ENCODE measurements at places on chromosomes 2 and 18.
A peak's percentile ranks its signal among the peaks of the same experiment; 100 is the strongest.

DNA sequence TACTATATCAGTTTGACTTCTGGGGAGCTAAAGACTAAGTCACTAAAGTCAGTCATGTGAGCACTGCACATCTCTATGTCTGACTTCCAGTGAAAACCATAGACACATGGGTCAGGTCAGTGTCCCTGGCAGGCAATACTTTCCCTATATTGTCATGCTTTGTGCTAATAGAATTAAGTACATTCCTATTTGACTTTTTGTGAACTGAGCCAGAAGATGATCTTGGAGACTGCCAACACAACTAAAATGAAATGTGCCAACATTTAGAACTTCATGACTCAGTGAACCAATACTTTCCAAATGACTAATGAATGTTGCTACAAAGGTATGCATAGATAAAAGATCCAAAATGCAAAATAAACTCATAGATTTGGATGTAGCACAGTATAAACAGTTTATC is 820.8 kb upstream of the FAM98A start:
- DNase-seq, result no peak

DNA sequence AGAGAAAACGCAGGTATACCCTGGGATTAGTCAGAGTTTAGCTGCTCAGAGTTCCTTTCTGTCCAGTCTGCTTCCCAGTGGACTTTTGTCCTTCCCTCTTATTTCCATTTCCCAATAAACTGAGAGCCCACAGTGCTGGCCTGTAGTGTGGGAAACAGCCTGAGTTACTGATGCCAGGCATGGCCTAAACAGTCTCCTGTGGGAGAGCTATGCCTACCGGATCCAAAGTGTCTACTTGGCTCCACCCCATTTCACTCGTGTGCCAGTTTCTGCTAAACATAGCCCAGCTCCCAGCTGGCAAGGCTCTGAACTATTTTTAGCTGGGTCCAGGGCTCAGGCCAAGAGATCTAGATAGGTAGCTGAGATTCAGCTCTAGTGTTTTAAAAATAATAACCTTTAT is 15.6 kb upstream of the PPP1CB start:
- DNase-seq, result peak; percentile 72

GRCh38 chr2:157032017-157032416 is 225.5 kb upstream of the GALNT5 start:
- no peak for DNase-seq

DNA sequence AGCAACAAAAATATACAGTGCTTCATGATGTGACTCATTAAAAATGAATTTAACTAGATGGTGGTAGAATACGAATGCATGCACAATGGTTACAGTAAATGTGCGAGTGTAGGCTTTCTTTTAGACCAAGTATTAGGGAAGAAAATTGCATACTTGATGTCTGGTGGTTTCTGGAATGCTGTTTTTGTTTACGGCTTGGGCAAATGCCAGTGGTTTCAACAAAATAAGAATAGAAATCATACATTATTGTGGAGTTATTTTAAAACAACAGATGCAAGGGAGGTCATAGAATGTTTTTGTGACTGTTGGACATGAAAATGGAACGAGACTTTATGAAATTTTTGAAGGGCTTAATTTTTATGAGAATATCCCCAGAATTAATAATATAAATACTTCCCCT is 580.9 kb downstream of the PLCL1 start:
- no peak for DNase-seq

DNA sequence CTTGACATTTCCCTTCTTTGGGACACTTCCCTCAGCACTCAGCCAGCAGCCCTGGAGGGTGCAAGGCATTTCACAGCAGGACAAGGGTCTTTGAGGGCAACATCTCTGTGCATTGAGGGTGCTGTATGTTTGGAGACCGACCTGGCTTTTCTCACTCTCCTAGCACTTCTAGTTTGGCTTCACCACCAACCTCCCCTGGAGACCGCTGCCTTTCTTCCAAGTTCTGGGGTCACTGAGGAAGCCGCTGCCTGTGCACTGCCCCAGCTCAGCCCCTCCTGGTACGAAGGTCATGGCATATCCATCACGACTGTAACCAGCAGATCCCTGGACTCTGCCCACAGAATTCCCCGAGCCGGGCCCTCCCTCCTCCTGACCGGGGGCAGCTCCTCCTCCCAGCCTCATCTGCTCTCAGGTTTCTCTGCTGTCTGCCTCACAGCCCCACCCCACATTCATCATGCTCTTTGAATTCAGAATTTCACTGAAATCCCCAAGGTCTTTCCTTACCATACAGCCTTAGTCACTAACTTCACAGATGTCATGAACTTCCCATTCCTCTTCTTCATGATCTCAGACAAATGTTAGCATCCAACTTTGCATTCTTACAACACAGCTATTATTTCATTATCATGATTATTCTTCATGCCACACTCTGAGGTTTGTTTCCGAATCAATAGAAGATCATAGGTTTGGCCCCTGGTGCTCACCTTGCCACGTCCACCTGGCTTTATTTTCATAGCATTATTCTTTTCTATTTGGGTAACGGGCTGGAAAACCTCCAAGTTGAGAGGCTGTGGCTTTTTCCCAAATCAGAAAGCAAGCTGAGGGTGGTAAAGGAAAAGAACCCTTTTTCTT is 113.0 kb upstream of the COPS8 start:
- DNase-seq, result peak; percentile 45

DNA sequence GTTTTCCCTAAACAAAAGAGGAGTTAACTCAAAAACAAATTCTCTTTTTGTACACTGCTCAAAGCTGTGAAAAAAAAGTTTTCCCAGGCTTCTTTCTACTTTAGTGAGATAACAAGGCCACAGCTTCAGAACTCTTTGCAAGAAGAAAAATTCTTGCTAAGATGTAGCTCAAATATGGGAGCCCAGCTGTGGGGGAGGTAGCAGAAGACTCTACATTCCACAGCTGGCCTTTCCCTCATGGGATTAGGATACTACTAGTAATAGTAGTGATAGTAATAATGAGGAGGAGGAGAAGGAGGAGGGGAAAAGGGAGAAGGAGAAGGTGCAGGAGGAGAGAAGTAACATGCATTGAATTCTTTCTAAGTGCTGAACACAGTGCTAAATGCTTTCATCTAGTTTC is 19.2 kb upstream of the CERS6 start:
- no peak for DNase-seq

- no peak for DNase-seq
Observed at GRCh38 chr2:186069676-186070075, 331.1 kb downstream of the FSIP2 start.

- DNase-seq, result no peak
Observed at GRCh38 chr18:79572093-79572780, 107.4 kb upstream of the CTDP1 start.

- no peak for DNase-seq
Observed at GRCh38 chr2:23409248-23409647, 24.3 kb downstream of the KLHL29 start.

- DNase-seq, result no peak
Observed at GRCh38 chr2:66667301-66667700, 232.4 kb downstream of the MEIS1 start.

DNA sequence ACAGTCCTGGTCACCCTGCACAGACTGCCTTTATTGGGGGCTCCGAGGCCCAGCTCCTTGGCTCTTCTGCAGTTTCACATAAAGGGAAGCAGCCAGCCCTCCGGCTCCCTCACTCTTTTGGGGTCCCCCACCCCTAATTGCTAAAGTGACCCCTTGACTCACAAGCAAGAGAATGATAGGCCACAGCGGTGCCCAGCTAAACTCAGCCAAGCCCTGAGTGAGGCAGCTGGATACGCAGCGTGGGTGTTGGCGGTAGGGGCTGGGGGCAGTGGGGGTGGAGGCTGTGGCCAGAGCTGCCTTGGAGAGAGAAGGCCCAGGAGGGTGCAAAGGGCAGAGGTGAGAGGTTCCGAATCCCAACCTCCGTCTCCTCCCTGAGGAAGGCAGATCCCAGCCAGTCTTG is 25.5 kb upstream of the ALPP start:
- DNase-seq, result no peak

DNA sequence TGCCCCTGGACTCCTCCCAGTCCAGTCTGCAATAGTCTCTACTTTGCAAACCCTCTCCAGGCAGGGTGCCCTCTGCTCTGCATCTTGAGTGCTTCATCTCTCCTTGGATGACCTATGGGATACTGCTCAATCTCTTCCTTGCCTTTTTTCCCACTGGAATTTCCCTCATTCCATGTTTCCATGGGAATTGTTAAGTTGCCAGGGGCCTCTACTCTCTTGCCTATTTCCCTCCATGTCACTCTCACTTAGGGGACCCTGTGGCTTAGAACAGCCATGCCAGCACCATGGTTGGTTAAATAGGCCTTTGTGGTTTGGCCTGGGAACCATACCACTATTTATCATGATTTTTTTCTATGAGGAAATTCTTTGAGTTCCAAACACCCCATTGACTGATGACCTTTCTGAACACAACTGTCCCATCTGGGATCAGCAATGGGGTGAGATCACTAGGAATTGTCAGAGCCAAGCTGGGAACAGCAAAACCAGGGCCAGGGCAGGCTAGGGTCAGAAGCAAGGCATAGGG is 91.4 kb upstream of the RBMS1 start:
- DNase-seq, result no peak

DNA sequence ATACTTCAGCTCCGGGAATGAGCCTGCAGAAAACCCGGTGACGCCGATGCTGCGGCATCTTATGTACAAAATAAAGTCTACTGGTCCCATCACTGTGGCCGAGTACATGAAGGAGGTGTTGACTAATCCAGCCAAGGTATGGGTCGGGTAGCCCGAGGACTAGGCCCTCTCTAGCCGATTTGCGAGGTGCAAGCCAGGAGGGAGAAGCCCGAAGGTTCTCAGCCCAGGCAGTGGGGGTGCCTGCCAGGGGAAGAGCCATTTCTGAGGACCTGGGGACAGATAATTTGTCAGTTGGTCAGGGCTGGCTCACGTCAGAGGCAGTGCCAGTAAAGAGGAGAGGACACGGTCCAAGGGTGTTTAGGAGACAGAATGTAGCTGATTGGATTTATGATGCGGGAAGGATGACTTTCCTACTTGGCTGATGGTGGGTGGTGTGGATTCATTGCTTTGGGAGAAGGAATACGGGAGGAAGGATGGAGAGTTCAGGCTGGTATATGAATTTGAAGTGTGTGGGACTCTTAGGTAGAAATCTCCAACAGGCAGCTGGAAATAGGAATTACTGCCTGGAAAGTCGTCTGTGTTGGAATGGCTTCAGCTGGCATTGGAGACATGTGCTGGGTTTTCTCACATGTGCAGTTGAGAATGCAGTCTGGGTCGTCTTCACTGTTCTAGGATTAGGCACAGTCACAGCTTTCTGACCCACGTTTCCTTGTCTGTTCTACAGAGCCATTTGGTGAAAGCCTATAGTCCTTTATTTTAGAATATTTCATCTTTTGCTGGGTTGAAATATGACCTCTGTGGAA is 874 bp downstream of the NDUFAF7 start:
- no peak for DNase-seq

DNA sequence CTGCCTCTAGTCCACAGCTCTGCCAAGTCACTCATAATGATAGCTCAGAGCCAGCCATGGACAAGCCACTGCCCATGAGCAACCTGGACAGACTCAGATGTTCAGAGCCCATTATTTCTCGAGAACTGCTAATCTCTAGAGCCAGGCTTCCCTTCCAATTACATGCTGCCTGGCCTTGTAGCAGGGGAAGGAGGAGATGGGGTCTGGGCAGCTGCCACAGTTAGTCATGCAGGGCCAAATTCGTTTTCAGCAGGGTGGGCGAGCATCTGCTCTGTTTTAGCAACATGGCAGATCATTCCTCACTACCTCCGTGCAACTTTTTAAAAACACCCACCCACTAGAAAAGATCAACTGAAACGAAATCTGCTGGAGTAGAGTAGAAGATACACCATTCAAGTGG is 141.8 kb downstream of the MYO5B start:
- DNase-seq, result no peak

GRCh38 chr2:231795525-231796327 is 9.5 kb downstream of the COPS7B start:
- no peak for DNase-seq

GRCh38 chr2:58614219-58614618 is 373.1 kb upstream of the FANCL start:
- DNase-seq, result no peak

DNA sequence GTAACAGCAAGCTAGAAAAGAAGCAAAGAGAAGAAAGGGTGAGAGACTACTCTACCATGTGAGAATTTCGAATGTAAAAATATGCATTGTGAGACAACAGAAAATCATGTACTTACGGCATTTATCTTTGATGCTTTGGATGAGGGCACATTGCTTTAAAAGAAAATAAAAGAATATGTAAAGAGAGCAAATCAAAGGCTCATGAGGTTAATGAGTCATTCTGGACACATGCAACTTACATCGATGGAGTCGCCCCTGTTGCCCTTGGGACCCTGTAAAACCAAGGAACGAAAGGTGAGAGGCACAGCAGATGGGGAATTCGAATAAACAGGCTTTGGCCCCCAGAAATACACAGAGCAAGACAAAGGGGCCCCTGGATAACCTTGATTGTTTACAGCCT is 69.0 kb downstream of the COL6A3 start:
- DNase-seq, result no peak

DNA sequence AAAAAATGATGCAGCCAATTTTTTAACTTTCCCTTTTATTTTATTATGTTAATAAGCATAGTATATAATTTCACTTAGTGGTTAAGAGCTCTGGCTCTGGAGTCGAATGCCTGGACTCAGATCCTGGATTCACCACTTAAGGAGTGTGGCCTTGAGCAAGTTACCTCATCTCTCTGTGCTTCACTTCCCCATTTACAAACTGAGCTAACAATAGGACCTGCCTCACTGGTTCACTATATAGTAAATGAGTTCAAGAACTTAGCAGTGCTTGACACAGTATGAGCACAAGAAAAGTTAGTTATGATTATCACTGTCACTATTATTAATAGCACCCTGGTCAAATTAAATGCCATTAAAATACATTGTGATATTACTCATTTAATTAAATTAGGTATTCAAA is 30.6 kb downstream of the SCN3A start:
- no peak for DNase-seq

GRCh38 chr2:191739194-191739593 is 61.3 kb downstream of the NABP1 start:
- no peak for DNase-seq

DNA sequence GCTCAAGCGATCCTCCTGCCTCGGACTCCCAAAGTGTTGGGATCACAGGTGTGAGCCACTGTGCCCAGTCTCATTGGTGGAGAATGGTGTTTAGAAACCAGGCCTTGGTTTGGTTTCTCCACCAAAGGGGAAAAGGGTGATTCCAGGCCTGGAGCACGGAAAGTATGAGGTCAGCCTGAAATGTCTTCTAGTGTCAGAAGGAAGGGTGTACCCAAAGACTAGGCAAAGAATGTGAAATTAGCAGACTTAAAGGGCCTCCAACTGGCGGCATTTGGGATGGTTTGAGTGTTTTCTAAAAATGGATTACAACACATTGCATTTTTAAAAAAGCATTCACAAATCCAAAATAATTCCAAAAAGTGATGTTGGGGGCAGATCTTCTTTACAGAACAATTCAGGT is 139.6 kb downstream of the SH3BP4 start:
- no peak for DNase-seq

GRCh38 chr2:105378921-105379383 is 19.9 kb downstream of the FHL2 start:
- DNase-seq, result no peak
